ENCODE measurements at places on chromosomes 16 and 17.

- no peak for DNase-seq
These were observed 40.1 kb downstream of the TAOK1 start for GRCh38 chr17:29430275-29430674.

DNA sequence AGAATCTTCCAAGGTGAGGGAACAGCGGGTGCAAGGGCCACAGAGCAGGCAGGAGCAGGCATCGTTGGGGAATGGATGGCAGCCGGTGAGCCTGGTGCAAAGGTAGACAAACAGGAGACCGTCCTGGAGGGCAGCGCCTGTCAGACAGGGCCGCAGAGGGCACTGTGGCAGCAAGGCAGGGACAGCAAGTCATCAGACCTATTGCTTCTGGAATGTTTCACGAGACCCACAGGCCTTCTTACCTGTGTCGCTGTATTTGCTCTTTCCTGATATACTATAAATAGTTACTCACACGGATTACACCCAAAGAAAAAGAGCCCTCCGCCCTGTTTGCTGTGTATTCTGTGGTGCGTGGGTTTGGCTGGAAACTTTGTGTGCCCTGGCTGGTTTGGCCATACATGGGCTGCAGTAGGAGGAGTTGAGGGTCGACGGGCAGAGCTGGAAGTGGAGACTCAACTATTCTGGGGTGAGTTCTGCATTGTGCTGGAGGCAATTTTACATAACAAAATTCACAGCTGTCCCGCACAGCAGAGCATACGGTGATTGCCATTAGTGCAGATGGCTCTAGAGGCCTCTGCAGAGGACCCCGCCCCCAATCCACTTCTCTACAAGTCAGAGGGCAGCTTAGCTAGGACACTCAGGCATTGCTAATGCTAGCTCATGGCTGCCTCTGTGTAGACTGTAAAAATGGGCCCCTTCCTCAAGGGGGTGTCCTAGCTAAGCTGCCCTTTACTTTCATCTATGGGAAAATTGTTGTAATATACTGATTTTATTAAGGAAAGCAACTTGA, 18.6 kb upstream of the POLR3E start:
- DNase-seq, result no peak

DNA sequence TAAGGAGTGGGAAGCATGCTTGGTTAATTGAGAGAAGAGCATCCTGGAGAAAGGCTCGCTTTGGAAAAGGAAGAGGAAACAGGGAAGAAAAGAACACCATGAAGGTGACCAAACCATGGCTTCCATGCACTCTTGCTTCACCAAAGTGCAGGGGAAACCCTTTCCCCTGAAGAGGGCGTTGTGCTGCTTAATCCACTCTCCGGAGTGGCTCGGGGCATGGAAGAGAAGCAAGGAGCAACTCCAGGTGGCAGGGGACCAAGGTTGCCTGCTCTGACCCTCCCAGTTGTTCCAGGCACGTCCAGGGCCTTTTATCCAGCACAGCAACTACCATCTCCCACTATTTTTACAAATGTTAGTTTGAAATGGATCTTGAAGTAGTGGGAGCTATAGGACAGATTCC, 108.1 kb downstream of the STX8 start:
- DNase-seq, result no peak

DNA sequence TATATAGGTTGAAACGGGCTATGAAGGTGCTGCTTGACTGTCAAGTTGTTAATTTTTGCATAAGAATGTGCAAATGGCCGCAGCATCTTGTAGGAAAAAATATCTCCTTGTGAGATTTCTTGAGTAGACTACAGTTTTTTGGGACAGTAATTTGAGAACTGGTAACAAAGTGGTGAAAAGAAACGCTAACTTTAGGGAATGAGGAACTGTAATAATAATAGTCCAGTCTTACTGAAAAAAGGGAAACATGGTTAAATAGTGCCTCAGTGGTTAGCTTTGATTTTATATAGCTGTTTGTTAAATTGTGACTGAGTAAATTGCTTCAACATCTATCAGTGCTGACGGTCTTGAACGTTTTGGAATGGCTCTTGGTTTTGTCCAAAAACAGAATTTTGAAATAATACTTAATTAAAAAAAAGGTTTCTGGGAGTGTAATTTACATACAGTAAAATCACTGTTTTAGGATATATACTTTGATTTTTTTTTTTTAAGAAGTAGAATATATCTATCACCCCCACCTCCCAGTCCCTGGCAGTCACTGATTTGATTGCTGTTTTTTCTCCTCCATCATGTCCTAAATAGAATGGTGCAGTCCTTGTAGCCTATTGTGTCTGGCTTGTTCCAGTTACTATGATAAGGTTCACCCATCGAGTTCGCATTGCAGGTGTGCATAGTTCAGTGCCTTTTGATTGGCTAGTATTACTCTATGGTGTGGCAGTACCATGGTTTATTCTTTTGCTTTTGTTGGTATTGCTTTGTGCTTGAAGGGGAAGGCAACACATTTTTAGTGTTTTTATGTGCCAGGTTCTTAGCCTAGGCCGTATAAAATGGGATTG, 2.8 kb downstream of the HAPSTR1 start:
- DNase-seq, result no peak

DNA sequence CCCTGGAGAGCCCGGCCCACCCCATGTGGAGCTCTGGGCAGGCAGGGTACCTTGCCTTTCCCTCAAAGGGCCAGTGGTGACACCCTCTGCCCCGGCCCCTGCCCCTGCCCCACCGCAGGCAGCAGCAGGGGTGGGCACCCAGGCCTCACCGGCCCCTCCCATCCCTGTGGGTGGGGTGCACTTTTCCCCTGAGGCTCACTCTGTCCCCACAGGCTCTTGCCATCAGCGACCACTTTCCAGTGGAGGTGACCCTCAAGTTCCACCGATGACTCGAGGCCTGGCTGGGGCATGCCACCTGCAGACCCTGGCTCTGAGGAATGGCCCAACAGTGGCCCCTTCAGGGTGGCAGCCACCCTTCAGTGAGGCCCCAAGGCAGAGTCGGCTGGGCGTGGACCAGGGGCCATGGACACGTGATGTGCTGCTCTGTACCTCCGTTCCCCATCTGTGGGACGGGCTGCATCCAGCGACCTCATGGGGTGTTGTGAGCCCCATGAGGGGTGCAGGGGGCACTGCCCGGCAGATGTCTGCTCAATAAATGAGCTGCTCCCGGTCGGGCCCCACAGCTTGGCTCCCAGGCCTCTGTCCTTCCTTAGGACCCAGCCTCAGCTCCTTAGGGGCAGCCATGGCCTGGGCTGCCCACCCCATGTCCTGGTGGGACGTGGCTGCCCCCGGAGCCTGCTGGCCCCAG, 2.0 kb downstream of the DNASE1L2 start:
- no peak for DNase-seq

DNA sequence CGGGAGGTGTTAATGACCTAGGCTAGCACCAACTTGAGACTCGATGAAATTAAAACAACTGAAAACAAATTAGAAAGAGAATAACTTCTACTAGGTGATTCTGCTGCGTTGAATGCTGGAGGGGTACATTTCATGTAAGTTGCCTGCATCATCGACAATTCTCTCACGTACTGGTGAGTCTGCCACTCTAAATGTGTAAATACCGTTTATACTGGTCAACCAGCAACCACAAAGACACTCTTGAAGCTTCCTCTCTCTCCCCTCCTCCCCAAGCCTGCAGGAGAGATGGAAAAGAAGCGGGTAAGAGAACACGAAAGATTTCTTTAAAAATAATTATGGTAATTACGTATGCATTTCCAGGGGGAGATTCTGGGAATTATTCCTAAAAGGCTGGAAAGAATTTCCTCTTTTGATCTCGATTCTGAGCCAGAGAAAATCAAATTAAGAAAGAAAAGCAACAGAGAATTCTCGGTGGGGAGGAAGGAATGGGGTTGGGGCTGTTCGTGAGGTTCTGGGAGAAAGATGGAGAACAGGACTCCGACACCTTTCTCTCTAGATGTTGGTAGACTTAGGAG, 68.6 kb upstream of the MRTFB start:
- no peak for DNase-seq

GRCh38 chr17:41406205-41406604, 8.8 kb upstream of the KRT31 start:
- DNase-seq, result peak; percentile 66

All from epithelial cell of esophagus (primary cell).